ENCODE measurements at places on chromosomes 2 and 18. TPM values are rescaled to one million over a fixed set of nuclear protein-coding genes. Genes with fewer than 3 reads are reported as not detected.

Gene FRZB
- total RNA-seq: 0.49 TPM

Gene TBR1
- 0.17 TPM for total RNA-seq

Gene APLF
- total RNA-seq: 1.6 TPM

Gene FEV
- not detected for total RNA-seq

Gene UPP2
- not detected for total RNA-seq

Gene SIX3
- 1.2 TPM for total RNA-seq

GRCh38 chr2:167504061-167504460, 615.8 kb downstream of the XIRP2 start:
- no peak for DNase-seq

DNA sequence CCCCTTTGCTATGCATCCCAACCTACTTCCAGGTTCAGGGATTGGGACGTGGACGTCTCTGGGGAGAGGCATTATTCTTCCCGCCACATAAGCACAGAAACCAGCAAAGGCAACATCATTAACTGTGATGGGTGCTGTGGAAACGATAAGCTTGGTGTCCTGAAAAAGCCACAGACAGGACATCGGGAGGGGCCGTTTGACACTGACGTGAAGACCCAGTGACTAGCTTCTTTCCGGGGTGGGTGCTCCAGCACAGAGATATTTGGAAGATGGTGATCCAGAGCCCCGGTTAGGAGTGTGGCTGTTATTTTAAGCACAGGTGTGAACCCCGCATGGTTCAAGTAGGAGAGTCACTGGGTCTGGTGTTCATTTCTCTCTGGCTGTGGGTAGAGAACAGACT, 163.8 kb upstream of the HDAC4 start:
- DNase-seq: no peak

GRCh38 chr18:27713037-27713737, 463.7 kb downstream of the CDH2 start:
- DNase-seq: no peak

DNA sequence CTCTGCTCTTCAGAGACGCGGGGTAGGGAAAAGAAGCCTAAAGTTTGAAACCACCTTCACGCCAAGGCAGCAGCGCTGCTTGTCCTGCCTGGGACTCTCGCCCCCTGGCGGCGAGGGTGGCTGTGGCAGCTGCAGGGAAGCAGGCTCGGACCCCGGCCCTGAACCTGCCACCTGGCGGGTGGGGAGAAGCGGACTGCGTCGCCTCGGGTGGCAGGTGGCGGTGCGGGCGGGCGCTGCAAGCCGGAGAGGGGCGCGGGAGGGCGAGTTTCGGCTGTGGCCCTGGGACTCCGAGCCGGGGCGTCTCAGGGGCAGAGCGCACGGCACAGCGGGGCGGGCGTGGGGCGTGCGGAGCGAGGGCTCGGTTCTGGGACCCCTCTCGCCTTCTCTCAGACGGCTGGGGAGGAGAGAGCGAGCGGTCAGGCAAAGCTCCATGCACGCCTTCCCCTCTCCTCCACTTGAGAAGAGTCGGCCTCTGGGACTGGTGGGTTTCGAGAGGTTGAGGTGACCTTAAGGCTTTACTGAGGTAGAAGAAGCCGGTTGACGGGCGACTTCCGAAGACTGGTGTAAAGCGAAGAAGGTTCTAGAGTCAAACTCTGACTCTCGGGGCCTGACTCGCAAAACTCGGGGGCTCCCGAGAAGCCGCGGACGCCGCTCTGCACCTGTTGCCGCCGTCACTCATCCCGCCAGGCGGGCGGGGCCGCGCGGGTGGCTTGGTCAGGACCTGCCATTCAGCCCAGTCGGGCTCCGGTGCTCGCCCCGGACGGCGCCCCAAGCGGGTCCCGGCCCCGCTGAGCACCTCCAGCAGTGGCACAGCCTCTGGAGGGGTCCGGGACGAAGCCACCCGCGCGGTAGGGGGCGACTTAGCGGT, 1.1 kb upstream of the BOLL start:
- no peak for DNase-seq

All from HCT116 (cell line).